ENCODE measurements at places on chromosomes 16 and 17. TPM values are rescaled to one million over a fixed set of nuclear protein-coding genes. Genes with fewer than 3 reads are reported as not detected.

The DNAI2 gene
- 0.69 TPM for total RNA-seq

The MARVELD3 gene
- total RNA-seq: 9.8 TPM

The ZNF821 gene
- 21.5 TPM for total RNA-seq

The FASN gene
- total RNA-seq: 57.7 TPM

The RNF112 gene
- total RNA-seq: 9.7 TPM

The MYH8 gene
- 0.28 TPM for total RNA-seq

The CES2 gene
- total RNA-seq: 41.5 TPM

The PCGF2 gene
- total RNA-seq: 9.1 TPM

The TMED6 gene
- 0.33 TPM for total RNA-seq

DNA sequence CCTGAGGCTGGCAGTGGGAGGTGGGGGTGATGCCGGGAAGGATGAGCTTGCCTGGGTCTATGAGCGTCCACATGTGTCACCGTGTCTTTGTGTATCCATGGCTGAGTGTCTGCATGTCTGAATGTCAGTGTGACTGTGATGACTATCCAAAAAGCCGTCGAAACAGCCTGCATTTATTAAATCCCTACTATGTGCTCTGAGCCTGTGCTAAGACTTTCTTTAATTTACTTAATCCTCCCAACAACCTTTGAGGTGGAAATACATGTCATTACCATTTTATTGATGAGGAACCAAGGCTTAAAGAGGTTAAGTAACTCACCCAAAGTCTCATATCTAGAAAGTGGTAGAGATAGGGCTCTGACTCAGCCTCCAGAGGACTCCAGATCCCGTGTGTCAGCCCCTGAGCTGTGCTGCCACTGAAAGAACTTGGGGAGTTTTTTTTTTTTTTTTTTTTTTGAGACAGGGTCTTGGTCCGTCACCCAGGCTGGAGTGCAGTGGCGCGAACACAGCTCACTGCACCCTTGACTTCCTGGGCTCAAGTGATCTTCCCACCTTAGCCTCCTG lies 20.0 kb downstream of the ARHGAP23 start:
- H3K36me3 ChIP-seq: peaks cover 18% of the 10 kb centered on the region
- no peak for DNase-seq
- no peak overlapping the region for H3K27ac ChIP-seq
- H3K4me1 ChIP-seq: peaks cover 73% of the 10 kb centered on the region
- H3K27me3 ChIP-seq: peaks cover 21% of the 10 kb centered on the region

- H3K27ac ChIP-seq: peak overlapping the region; percentile 29
- peaks cover 36% of the 10 kb centered on the region for H3K36me3 ChIP-seq
- no peak overlapping the region for H3K4me3 ChIP-seq
- no peaks in the 10 kb centered on the region for H3K27me3 ChIP-seq
- H3K4me1 ChIP-seq: peaks cover 6% of the 10 kb centered on the region
Measured at GRCh38 chr17:77098884-77099545, 41.8 kb upstream of the SEC14L1 start.

- DNase-seq: no peak
- peaks cover 38% of the 10 kb centered on the region for H3K4me1 ChIP-seq
- no peaks in the 10 kb centered on the region for H3K27me3 ChIP-seq
- H3K36me3 ChIP-seq: peaks cover 54% of the 10 kb centered on the region
- H3K4me3 ChIP-seq: no peak overlapping the region
- no peak overlapping the region for H3K27ac ChIP-seq
Measured at GRCh38 chr16:30349675-30350074, 5.4 kb downstream of the CD2BP2 start.

DNA sequence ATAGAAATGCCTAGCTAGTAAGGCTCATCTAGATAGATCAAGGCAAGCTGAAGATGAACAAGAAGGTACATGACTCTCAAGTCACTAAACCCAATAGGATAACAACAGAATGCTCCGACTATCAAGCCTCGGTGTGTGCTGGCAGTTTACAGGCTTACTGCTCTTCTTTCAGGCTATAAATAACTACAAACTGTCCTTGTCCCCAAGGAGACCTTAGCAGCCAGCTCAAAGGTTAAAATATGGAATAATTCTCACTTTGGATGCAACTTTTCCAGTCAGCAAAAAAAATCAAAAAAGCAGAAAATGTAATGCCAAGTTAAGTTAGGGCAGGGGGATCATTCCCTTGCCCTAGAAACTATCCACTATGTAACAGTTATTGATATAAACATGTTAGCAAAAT lies 44.6 kb downstream of the SPOP start:
- H3K4me3 ChIP-seq: no peak overlapping the region
- no peaks in the 10 kb centered on the region for H3K36me3 ChIP-seq
- H3K4me1 ChIP-seq: no peaks in the 10 kb centered on the region
- H3K27ac ChIP-seq: no peak overlapping the region
- no peaks in the 10 kb centered on the region for H3K27me3 ChIP-seq
- no peak for DNase-seq

- H3K4me1 ChIP-seq: peaks cover 21% of the 10 kb centered on the region
- H3K4me3 ChIP-seq: peak overlapping the region; percentile 48
- no peaks in the 10 kb centered on the region for H3K36me3 ChIP-seq
- H3K27me3 ChIP-seq: peaks cover 4% of the 10 kb centered on the region
Measured at GRCh38 chr16:73233329-73233765, 185.4 kb upstream of the ZFHX3 start.

DNA sequence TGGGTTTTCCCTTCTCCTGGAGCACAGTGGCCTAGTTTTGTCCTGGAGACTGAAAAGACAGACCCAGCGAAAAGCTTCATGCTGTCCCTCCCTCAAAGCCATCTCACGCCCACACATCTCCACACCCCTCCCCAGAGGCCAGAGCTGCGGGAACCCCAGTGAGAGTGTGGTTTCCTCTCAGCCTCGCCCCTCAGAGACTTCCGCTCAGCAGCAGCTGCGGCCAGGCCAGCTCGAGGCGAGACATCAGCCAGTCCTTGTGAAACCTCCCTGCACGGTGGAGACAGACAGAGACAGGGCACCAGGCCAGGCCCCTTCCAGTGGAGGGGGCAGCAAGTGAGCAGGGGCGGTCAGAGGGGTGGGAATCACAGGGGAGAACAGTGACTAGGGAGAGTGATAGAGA lies 77.0 kb upstream of the TNRC6C start:
- no peak overlapping the region for H3K4me3 ChIP-seq
- peak overlapping the region; percentile 64 for H3K27ac ChIP-seq
- H3K27me3 ChIP-seq: peaks cover 2% of the 10 kb centered on the region
- DNase-seq: no peak
- no peaks in the 10 kb centered on the region for H3K36me3 ChIP-seq

DNA sequence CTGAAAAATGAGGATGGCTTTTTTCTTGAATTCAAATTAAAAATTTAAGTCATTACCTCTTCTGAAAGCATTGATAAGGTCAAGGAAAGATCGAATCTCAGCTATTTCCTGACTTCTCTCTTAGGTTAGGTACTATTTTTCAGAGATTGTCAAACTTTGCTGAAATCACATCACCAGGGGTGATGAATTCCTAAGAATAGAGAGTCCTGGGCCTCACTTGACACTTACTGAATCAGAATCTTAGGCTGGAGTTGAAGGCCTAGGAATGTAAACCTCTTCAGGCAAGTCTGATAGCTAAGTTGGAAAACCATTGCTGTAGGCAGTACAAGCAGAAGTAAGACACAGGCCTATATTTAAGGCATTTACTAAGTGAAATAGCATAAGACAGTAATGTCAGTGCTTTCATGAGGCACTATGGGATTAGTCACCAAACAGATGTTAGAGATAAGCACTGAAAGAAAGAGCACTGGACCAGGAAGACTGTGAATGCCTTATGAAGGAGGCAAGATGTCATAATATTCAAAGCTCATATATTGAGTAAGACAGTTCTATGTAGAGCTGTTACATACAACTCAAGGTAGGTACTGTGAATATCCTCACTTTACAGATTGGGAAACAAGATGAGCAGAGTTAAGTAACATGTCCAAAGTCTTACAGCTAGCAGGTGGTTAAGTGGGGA lies 21.5 kb downstream of the DCAF7 start:
- H3K27me3 ChIP-seq: no peaks in the 10 kb centered on the region
- DNase-seq: no peak
- no peaks in the 10 kb centered on the region for H3K4me1 ChIP-seq
- no peak overlapping the region for H3K4me3 ChIP-seq

GRCh38 chr16:81349608-81350305 lies 35.0 kb downstream of the GAN start:
- DNase-seq: no peak
- no peaks in the 10 kb centered on the region for H3K36me3 ChIP-seq
- no peaks in the 10 kb centered on the region for H3K4me1 ChIP-seq
- no peak overlapping the region for H3K27ac ChIP-seq
- H3K4me3 ChIP-seq: no peak overlapping the region

DNA sequence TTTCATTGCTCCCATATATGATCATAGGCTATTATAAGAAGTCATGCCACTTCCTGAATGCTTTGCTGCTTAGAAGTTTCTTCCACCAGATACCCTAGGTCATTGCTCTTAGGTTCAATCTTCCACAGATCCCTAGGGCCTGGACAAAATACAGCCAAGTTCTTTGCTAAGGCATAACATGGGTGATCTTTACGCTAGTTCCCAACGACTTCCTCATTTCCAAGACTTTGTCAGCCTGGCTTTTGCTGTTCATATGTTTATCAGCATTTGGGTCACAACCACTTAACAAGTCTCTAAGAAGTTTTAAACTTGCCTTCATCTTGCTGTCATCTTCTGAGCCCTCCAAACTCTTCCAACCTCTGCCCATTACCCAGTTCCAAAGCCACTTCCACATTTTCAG lies 20.1 kb upstream of the DLX3 start:
- no peak for DNase-seq
- no peak overlapping the region for H3K4me3 ChIP-seq
- no peak overlapping the region for H3K27ac ChIP-seq
- no peaks in the 10 kb centered on the region for H3K27me3 ChIP-seq
- no peaks in the 10 kb centered on the region for H3K36me3 ChIP-seq

DNA sequence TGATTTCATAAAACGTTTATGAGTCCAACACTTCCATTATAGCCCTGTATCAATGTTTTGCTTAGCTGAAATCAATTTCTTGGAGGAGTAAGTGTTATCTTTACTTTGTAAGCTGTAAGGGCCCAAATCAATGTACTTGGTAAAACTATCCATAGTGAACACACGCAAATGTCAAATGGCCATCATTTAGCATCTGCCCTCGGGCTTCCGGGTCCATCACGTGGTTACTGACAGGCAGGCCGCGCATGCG lies 687 bp upstream of the NARF start:
- H3K4me3 ChIP-seq: peak overlapping the region; percentile 81
- peaks cover 14% of the 10 kb centered on the region for H3K4me1 ChIP-seq
- H3K27ac ChIP-seq: peak overlapping the region; percentile 98
- no peaks in the 10 kb centered on the region for H3K27me3 ChIP-seq
- no peak for DNase-seq
- peaks cover 31% of the 10 kb centered on the region for H3K36me3 ChIP-seq

GRCh38 chr16:70157477-70158260 lies 15.9 kb upstream of the CLEC18C start:
- no peak overlapping the region for H3K4me3 ChIP-seq
- peaks cover 88% of the 10 kb centered on the region for H3K36me3 ChIP-seq
- no peak for DNase-seq
- no peaks in the 10 kb centered on the region for H3K27me3 ChIP-seq
- no peaks in the 10 kb centered on the region for H3K4me1 ChIP-seq

- no peak overlapping the region for H3K27ac ChIP-seq
- no peaks in the 10 kb centered on the region for H3K4me1 ChIP-seq
- DNase-seq: no peak
- H3K36me3 ChIP-seq: peaks cover 3% of the 10 kb centered on the region
- H3K27me3 ChIP-seq: no peaks in the 10 kb centered on the region
Measured at GRCh38 chr16:47230296-47230695, 86.6 kb upstream of the NETO2 start.

DNA sequence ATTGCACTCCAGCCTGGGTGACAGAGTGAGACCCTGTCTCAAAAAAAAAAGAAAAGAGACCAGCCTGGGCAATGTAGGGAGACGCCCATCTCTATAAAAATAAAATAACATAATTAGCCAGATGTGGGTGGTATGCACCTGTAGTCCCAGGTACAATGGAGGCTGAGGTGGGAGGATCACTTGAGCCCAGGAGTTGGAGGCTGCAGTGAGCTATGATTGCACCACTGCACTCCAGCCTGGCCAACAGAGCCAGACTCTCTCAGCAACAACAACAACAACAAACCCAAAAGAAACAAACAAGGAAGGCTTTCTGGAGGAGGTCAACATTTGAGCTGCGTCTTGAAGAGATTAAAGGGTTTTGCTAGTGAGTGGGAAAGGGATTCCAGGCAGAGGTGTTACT lies 8.3 kb downstream of the EEF2K start:
- H3K4me1 ChIP-seq: peaks cover 6% of the 10 kb centered on the region
- H3K27ac ChIP-seq: no peak overlapping the region

DNA sequence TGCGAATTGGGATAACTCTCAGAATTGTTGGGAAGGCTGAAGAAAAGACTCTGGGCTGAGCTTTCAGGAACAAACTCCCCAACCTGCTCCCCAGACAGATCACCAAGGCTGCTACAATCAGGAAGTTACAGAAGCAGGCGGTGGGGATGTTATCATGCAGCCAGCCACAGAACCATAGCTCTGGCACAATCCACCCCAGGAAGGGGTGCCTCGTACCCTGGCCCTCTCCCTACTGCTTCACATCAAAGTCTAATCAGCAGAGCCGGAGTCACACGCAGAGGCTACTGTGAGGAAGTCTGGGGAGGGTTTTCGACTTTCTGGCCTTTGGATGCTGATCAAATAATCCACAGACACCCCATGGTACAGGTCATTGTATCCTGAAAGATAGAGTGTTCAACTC lies 86.8 kb downstream of the NTN1 start:
- no peak overlapping the region for H3K27ac ChIP-seq
- H3K27me3 ChIP-seq: no peaks in the 10 kb centered on the region
- peaks cover 10% of the 10 kb centered on the region for H3K4me1 ChIP-seq
- H3K36me3 ChIP-seq: peaks cover 3% of the 10 kb centered on the region

GRCh38 chr16:86354641-86355513 lies 155.4 kb upstream of the FOXF1 start:
- H3K36me3 ChIP-seq: no peaks in the 10 kb centered on the region
- no peak overlapping the region for H3K27ac ChIP-seq
- H3K4me1 ChIP-seq: peaks cover 8% of the 10 kb centered on the region

DNA sequence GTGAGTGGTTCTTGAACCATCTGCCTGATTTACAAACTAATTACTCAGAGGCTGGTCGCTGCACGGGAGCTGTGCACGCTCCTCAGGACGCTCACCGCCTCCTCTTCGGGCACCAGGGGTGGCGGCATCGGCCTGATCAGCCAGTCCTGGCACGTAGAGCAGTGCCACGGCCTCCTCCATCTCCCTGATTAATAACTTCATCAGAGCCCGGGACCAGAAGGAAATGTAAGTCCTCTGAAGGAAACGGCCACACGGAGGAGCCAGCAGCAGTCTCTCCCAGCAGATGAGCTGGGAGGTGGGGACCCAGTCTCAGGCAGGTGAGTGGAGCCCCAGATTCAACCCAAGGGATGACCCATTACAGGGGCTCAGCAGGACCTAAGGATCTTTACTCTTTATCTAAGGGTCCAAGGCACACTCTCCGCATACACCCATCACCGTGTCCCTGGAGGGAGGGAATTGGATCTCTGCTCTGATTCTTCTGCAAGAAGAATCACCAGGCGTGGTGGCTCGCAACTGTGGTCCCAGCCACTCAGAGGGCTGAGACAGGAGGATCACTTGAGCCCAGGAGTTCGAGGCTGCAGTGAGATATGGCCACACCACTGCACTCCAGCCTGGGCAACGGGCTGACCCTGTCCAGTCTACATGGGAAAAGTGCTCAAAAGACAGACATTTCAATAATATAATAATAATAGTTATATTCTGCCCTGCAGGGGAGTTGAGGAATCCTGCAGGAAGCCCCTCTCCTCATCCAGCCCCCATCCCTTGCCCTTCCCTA lies 366.5 kb downstream of the SEC14L1 start:
- peaks cover 13% of the 10 kb centered on the region for H3K4me1 ChIP-seq
- DNase-seq: no peak
- H3K36me3 ChIP-seq: peaks cover 6% of the 10 kb centered on the region
